ENCODE measurements at places on chromosomes 13 and 19.

DNA sequence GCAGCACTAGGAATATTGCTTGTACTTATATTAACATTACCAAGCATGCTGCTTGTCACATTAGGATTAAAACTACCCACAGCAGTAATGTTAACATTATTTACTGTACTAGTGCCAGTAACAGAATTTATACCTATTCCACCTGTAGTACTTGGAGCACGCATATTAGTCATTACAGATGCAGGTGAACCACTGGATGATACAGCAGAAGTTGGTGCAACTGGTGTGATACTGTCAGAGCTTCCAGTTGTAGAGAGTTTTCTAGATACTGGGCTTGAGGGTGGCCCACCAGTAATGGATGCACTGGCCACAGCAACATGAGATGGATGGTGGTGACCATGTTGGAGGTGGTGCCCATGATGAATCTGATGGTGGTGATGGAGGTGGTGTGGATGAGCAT, 1.1 kb downstream of the TSC22D1 start:
- no peak for DNase-seq

- DNase-seq: no peak
These were observed 873.8 kb downstream of the SLITRK6 start for GRCh38 chr13:84925443-84925842.

- DNase-seq: no peak
These were observed 1.2 kb downstream of the POLR1D start for GRCh38 chr13:27622881-27623280.

- DNase-seq: no peak
These were observed 369.7 kb downstream of the COG6 start for GRCh38 chr13:40024967-40025714.

GRCh38 chr13:101383595-101383994, 32.7 kb downstream of the NALCN start:
- DNase-seq: no peak

GRCh38 chr13:64083396-64083795, 2667.7 kb upstream of the PCDH20 start:
- no peak for DNase-seq

DNA sequence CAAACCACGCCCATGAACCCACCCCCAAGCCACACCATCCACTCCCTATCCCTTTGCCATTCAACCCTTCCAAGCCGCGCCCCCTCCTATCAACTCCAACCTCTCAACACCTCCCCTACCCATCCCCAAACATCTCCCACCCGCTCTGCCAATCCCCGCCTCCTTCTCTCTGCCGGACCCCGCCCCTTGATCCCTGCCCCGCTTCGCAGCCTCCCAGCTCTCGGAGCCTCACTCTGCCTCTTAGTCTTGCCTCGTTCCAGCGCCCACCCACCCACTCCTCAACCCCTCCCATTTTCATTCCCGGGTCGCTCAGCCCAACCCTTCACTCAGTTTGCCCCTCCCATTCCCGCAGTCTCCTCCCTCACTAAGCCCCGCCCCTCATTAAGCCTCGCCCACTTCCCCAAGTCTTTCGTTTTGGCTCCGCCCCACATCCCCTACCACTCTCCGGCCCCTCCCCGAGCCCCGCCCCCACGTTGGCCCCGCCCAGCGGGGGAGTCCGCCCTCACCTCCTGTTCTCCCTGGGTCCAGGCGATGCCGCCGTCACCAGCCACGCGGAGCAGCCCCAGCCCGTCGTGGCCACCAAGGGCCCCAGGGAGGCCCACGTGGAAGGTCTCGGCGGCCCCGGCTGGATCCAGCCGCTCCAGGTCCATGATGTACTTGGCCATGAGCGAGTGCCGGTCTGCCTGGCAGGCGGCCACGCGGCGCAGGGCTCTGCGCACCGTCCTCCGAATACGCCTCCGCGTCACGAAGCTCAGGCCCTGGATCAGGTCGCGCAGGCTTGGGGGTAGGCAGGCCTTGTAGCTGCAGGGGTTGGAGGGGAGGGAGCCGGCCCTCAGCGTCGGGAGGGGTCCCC, 5.7 kb downstream of the JAK3 start:
- peak; percentile 96 for DNase-seq

DNA sequence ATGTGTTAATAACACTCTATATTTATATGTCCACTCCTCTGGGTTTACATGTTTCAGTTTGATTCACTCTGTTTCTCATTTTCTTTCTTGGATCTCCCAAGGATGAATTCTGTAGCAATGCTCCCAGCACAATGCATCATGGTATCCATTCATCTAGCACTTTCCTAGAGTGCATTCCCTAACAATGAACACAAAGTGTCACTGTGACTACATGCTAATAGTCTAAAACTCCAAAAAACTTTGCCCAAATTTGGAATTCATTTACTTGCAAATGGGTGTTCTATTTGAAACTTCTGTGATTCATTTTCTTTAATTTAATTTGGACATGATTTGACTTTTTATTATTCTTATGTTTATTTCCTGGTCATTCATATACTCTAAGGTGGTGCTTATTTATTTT, 286.3 kb downstream of the POU4F1 start:
- DNase-seq: peak; percentile 57

DNA sequence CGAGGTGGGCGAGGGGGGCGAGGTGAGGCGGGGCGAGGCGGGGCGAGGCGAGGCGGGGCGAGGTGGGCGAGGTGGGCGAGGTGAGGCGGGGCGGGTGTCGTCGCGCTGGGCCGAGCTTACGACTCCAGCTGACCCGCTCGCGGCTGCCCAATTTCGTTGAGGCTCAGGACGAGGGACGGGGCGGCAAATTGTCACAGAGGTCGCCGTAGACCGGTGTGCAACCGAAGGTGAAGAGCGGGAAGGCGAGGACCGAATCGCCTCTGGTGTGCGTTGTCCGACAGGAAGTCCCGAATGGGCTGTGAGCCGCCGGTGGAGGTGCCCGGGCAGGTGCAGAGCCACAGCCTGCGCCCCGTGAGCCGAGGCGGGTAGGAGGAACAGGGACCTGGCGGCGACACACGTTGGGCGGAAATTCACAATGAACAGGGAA, at the start of gene LACC1:
Gene LACC1, plus strand, starts transcription at position 150 of the 427 bp plus-strand sequence. CDS start 1,082 bp downstream, outside the sequence.
- DNase-seq: no peak

GRCh38 chr13:44576351-44577235, 463 bp upstream of the TSC22D1 start:
- peak; percentile 9 for DNase-seq

GRCh38 chr19:50378863-50379236, 2.6 kb downstream of the NR1H2 start:
- no peak for DNase-seq

- DNase-seq: no peak
These were observed 6.4 kb downstream of the AXL start for GRCh38 chr19:41225238-41226052.

DNA sequence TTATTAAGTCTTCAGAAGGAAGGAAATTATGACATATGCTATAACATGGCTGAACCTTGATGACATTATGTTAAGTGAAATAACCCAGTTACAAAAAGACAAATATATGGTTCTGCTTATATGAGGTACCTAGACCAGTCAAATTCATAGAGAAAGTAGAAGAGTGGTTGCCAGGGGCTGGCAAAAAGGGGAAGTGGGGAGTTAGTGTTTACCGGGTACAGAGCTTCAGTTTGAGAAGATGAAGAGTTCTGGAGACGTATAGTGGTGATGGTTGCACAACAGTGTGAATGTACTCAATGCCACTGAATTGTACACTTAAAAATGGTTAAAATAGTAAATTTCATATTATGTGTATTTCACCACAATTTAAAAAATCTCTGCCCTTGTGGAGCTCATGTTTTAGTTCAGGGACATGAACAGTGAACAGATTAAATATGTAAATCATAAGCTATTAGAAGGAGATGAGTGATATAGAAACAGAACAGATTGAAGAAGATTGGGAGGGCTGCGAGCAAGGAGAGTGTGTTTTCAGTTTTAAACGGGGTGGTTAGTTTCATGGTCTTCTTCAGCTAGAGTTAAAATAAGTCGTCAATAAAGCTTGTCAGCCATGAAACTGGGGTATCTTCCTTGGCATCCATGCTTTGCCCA, 355.2 kb downstream of the KCNRG start:
- DNase-seq: no peak

DNA sequence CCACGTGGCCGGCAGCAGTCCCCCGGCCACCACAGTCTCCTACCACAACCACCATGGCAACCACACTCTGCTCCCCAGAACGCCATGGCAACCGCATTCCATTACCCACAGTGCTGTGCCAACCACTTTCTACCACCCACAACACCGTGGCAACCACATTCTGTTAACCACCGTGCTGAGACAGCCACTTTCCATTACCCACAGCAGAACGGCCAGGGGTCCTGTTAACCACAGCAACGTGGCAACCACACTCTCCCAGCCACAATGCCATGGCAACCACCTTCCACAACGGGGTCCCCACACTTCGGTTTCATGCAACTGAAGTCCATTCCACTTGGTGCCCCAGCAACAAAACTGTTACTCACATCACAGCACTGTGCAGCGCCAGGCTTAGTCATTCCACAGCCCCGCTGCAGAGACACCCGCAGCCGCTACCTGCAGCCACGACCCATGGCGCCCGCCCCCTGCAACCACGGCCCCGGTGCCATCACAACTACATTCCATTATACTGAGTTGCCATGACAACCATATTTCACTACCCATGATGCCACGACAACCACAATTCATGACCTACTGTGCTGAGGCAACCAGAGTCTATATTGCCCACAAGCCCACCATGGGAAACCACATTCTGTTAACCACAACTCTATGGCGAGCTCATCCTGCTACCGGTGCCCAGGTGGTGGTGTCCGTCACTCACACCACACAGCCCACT, 10.0 kb downstream of the DPF1 start:
- DNase-seq: no peak
